ENCODE measurements at places on chromosomes 16 and 17.

GRCh38 chr17:7217113-7217987, 2.3 kb downstream of the DLG4 start:
- DNase-seq, result no peak

- no peak for DNase-seq
Observed at GRCh38 chr16:66928702-66929388, 3.5 kb upstream of the RRAD start.

- DNase-seq, result no peak
Observed at GRCh38 chr16:20673882-20674683, 23.4 kb downstream of the ACSM1 start.

DNA sequence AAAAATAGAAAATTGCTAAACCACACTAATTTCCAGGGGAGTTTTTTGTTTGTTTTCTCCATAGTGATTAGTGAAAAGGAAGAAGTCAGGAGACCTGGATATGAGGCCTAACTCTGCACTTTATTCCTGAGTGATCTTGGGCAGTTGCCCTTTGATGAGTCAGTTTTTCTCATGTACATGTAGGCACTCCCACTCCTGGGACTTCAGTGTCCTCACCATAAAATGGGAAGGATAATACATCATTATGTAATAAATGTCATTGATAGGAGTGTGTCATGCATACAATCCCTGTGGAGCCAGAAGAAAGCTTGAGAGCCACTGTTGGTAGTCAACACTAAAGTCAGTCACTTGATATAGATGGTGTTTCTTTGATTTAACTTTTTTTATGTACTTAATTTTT, 32.5 kb downstream of the WIPF2 start:
- DNase-seq, result peak; percentile 30

DNA sequence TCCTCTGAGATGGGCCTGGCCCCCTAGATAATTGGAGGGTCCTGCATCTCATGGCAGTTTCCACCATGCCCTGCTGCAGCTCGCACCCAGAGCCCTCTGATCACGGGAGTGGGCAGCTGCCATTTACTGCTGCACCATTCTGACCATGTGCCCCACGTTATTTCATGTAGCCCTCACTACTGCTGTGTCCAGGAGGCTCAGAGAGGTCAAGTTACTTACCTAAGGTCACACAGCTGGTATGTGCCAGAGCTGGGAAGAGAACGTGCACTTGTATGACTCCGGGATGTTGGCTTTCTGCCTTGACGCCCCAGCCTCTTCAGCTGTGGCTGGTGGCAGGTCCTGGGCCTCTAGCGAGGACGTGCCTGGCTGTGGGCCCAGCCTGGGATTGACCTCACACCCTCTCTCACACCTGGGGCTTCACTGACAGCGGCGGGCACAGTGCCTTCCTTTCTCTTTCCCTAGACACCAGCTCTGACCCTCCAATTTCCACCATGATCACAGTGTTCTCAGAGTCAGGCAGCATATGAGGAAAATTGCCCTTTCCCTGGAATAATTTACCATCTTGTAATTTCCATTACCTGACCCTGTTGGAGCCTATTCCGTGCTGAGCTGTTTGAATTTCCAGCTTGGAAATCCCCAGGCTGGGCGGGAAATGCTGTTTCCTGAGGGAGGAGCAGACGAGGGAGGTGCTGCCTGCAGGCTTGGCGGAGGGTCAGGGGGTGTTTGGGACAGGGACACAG, 18.5 kb upstream of the DOC2B start:
- no peak for DNase-seq

DNA sequence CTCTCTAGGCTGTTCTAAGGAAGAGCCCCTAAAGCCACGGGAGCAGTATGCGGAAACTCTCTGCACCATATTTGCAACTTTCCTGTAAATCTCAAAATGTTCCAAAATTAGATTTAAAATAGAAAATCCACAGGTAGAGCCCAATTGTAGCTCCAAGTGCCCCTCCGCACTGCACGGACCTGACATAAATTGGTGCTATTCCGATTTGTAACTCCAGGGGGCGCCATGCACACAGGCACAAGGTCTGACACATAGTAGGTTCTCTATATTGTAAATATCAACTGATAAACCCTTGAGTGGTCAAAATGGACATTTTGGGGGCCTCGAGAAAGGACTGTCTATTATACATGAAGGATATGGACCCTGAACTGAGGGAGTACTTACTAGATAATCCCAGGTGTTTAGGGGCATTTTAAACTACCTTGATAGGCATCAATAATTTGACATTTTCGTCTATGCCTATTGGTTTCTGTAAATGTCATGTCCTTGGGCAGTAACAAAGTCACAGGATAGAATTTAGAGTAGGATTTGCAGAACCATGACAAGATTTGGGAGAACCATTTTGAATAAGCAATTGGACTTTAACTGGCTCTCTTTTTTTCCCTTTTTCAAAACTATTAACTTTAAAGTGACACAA, 36.6 kb upstream of the TMEM132E start:
- no peak for DNase-seq

DNA sequence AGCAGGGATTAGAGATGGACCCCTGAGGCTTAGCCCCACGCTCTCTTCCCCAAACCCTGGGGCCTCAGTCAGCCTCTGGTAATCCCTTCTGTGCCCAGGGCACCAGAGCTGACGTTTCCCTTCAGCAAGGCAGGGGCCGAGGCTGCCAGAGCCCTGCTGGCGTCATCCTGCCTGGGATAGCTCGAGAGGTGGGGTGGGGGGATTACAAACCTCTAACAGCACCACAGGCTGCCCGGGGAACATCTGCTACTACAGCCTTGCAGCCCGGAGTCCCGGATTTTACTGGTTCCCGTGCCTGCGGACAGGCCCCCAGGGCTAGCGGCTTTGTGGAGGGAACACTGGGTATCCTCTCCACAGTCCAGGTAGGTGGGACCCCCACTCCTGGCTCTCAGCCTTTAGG, at the start of gene AANAT:
TSS of gene AANAT (plus strand) at position 238 of the 400 bp plus-strand sequence. CDS start 1,144 bp downstream, outside the sequence.
- DNase-seq, result no peak

DNA sequence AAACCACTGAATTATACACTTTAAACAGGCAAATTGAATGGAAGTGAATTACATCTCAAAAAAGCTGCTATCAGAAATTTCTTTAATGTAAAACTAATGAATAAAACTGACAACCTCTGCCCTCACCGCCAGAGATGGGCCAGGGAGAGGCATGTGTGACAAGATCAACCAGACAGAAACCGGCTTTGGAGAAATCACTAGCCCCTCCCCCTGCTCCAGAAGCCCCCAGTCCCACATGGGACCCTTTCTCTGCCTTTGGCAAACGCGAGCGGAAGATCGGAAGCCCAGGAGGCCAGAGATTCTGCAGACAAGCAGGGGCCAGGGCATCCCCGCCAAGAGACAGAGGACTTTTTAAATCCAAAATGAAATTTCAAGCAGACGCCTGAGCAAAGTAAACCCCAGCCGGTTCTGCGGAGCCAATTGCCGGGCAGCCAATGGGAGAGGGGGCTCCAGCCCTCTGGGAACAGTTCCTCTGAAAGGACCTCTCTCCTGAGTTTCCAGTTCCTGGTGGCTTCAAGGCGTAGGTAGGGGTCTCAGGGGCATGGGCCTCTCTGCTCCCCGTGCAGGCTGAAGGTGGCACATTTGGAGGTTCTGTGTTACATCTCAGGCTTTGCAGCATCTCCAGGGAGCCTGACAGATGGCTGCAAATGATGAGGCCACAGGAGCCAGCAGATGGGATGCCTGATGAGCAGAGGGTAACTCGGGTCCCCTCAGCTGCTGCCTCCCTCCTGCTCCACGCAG, 118.1 kb downstream of the GSG1L start:
- no peak for DNase-seq

DNA sequence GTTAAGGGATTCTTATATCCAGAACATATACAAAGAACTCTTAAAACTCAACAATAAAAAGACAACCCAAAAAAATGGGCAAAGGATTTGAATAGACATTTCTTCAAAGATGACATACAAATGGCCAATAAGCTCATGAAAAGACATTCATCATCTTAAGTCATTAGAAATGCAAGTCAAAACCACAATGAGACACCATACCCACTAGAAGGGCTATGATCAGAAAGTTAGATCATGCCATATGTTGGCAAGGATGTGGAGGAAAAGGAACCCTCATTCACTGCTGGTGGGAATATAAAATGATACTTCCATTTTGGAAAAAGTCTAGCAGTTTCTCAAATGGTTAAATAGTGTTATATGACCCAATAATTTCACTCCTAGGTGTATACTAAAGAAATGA, 9.4 kb downstream of the PLD6 start:
- no peak for DNase-seq

DNA sequence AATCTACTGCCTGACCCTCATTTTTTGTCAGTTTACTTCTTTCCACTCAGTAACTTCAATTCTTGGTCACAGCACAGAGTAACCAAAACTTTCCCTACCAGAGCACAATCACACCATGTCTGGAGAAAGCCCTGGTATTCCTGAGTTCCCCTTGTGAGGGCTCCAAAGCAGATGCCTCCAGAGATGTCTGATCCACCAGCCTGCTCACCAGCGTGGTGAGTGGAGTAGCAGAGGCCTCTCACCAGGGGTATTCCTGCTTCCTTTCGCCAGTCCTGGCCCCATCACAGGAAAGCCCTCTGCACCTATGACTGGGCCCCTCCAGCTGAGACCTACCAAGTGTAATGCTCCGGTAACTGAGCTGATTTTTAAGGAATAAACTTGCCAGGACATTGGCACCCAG, 205.4 kb upstream of the HS3ST3A1 start:
- no peak for DNase-seq

DNA sequence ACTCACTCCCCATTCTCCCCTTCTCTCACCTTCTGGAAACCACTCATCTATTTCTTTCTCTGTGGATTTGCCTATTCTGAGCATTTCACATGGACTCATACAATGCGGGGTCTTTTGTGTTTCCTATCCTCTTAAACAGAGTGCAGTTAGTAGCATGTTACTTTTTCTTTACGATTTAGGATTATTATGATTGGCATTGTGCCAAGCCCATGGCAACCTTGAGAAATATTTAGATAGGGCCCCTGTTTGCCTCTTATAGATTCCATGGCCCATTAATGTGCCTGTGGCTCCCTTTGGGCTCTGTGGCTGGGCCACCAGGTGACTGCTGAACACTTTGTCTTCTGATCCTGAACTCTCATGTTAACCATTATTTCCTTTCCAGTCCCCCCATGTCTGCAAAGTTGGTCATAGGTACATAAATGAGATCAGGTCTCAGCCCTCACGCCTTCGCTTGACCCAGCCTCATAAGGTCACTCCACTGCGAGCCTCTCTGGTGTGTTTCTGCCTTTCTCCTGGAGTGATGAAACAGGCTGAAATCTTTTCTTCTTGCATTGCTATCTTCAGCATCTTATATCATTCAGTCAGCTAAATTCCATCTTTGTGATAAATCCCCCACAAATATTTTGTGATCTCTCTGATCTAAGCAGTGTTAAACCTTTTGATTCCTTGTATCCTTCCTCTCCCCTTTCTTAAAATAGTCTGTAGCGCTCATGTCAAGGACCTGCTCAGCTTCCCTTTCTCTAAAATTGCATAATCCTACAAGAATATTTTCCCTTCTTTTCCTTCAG, 44.0 kb downstream of the MYH3 start:
- no peak for DNase-seq

DNA sequence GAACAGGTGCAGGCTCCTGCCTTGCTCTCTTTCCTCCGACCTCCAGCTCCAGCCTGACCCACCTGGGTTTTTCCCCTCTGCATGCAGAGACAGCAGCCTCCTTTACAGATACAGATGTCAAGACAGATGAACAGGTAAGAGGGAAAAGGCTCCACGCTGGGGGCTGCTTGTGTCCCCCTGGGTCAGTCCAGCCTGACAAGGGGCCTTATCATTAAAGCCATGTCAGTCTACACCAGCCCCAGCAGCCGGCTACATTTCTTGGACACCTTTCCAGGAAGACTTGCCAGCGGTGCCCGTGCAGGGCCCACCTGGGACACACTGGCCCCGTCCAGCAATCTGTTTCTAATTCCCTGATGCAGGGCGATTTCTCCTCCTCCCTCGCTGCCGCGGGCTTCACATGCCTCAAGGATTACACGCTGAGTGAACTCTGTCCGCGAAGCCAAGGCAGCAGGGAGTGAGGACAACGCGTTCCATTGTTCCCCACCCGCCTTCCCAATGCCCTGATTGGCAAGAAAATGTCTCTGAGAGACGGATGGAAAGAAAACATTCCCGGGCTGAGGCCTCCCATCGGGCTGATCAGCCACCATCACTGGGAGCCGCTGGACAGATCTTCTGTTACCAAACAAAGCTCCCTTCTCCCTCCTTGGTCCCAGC, 184.7 kb downstream of the C16orf95 start:
- no peak for DNase-seq

DNA sequence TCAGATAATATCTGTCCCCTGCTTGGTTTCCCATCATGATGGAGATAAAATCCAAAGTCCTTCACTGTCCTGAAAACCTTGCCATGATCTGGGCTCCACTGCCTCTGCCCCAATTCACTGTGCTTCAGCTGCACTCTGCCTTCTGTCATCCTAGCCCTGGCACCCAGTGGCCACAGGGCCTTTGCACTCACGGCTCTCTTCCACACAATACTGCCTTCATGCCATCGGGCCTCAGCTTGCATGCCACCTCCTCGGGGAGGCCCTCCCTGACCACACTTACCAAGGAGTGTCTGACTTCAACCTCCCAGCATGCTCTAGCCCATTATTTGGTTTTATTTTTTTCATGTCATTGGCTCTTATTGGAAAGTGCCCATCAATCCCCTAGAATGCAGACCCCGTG, 146.1 kb downstream of the C16orf78 start:
- no peak for DNase-seq

- DNase-seq, result no peak
Observed at GRCh38 chr17:13510062-13510461, 91.7 kb downstream of the HS3ST3A1 start.

GRCh38 chr16:66120656-66121055, 245.8 kb upstream of the CDH5 start:
- no peak for DNase-seq

DNA sequence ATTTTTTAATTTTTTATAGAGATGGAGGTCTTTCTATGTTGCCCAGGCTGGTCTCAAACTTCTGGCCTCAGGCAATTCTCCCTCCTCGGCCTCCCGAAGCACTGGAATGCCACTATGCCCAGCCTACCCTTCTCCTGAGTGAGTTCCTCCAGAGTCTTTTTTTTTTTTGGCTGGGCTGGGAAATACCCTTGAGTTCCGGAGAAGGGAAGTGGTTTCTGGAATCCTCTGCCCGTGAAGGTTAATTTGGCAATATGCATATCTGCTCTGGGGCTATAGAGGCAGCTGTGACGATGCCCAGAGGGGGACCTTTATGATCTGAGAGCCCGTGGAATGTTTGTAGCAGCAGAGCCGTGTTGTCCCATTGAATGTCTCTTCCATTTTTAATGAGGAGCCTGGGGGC, 217.5 kb downstream of the RBFOX1 start:
- DNase-seq, result no peak

- DNase-seq, result no peak
Observed at GRCh38 chr17:78324391-78325075, 35.3 kb downstream of the SOCS3 start.

All from Panc1 (cell line).